Activated CD4-positive, alpha-beta memory T cell treated with anti-CD3 and anti-CD28 coated beads, Interleukin-2, amount 10 ng/mL, durations not matched to agents 7 days and 5 days (primary cell): ENCODE measurements at places on chromosomes 13 and 19. TPM values are rescaled to one million over a fixed set of nuclear protein-coding genes. Genes with fewer than 3 reads are reported as not detected.

LSR gene
- 13.2 TPM for total RNA-seq

RNF17 gene
- not detected for total RNA-seq

ZNF793 gene
- 2.1 TPM for total RNA-seq

DNA sequence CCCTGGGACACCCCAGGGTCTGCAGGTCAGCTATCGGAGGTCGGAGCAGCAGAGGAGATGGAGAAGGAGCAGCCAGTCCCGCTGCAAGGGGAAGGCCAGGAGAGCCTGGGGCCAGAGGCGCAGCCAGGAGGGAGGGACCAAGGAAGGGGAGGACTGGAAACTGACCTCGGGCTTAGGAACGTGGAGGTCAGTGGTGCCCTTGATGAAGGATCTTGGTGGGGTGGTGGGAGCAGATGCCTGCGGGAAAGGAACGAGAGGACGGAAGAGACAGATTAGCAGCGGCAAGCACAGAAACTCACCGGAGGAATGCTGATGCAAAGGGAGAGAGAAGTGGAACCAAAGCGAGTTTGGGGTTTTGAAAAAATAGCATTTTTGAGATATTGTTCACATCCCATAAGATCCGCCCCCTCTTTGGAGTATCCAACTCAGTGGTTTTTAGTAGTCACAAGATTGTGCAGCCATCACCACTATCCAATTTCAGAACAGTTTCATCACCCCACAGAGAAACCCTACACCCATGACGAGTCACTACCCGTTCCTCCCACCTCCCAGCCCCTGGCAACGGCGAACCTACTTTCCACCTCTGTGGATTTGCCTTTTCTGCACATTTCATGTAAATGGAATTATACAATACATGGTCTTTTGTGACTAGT lies 22.1 kb downstream of the PLEKHF1 start:
- H3K4me1 ChIP-seq: peaks cover 52% of the 10 kb centered on the region
- no peak overlapping the region for H3K27ac ChIP-seq
- DNase-seq: peak; percentile 30
- no peaks in the 10 kb centered on the region for H3K27me3 ChIP-seq
- peaks cover 15% of the 10 kb centered on the region for H3K36me3 ChIP-seq

GFY gene
- not detected for total RNA-seq

SPIB gene
- not detected for total RNA-seq

ICAM4 gene
- 2.0 TPM for total RNA-seq

DNA sequence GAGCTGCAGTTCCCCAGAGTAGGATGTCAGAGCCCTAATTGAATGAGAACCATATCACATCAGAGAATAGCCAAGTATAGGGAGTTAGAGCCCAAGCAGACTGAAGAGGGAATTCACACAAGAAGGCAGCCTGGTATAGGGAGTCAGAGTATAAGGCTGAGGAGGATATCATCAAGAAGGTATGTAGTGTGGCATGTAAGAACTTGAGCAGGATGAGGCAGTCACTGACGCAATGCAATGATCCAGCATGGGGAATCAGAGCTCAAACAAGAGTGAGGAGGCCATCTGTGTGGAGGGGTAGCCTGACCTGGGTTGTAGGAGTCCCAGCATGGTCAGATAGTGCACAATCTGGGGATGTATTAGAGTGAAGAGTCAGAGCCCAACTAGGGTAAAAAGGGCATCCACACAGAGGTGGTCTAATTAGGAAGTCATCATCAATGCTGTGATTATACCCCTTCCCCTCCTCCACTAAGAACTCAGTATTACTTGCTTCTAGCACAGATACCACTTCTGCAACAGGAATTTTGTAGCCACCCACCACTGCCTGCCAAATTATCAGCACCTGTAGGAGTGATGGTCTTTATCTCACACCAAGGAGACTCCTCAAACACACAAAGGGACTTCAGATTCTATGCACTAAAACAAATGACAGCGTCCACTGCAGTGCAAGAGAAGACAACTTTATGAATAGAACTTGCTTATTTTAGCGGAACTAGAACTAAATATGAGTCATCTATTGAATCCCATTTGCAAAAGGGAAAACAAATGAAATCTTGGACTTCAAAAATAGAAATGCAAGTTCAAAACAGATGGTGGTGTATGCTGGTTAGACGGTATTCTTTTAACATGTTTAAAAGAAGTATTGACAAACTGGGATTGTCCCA lies 107.2 kb downstream of the FNDC3A start:
- DNase-seq: no peak
- H3K36me3 ChIP-seq: peaks cover 27% of the 10 kb centered on the region
- no peak overlapping the region for H3K27ac ChIP-seq
- H3K4me3 ChIP-seq: no peak overlapping the region

DNA sequence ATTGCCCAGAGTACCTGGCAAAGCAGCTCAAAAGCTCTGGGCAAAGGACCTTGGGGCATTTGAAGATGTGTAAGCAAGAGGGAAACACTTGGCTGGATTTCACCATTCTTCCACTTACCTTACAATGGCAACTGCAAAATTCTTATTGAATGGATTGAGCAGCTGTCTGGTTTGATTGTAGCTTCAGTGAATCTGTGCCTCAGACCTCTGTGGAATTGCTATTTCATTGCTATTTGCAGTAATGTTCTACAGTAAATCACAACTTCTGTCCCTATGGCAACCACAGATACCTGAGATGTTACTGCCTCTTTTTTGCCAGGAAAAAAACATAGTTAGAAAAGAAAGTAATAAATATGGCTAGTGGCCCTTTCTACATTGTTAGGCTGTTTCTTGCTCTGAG lies 519.5 kb downstream of the SUCLA2 start:
- no peak for DNase-seq
- H3K4me1 ChIP-seq: no peaks in the 10 kb centered on the region
- H3K4me3 ChIP-seq: no peak overlapping the region

- H3K27ac ChIP-seq: no peak overlapping the region
- no peaks in the 10 kb centered on the region for H3K36me3 ChIP-seq
These were observed 86.4 kb downstream of the SOX1 start for GRCh38 chr13:112153364-112153763.
